ENCODE measurements at places on chromosomes 2 and 18. TPM values are rescaled to one million over a fixed set of nuclear protein-coding genes. Genes with fewer than 3 reads are reported as not detected.

DNA sequence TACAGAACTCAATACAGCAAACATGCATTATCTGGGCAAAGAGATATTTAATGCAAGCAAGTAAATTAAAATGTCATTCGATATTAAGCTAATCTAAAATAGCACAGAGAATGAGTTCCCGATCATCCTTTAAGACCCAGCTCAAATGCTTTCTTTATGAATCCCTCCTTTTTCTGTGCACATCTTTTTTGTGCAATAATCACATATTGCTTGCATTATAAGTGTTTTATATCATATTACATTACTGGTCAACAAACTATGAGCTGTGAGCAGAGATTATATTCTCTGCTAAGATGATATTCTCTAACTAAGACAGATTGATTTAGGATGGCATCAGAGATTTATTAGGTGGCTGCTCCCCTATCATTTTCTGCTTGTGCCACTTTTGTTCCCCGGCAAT is 146.1 kb downstream of the ERBB4 start:
- no peak for DNase-seq

DNA sequence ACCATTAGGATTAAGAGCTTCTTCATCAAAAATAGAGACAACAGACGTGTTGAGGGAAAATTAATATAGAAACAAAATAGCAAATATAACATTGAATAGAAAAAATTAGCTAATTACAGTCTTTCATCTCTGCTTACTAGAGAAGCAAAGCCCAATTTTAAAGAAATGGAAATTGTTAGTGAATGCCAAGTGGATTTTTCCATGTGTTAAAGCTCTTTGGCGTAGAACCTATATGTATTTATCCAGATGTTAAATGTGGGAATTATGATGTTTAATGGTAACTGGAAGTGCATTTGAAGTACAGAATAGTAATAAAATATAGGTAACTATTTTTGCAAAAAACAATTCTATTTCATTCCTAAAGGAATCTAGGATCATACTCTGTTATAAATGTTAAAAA is 212.0 kb upstream of the COL3A1 start:
- no peak for DNase-seq

DNA sequence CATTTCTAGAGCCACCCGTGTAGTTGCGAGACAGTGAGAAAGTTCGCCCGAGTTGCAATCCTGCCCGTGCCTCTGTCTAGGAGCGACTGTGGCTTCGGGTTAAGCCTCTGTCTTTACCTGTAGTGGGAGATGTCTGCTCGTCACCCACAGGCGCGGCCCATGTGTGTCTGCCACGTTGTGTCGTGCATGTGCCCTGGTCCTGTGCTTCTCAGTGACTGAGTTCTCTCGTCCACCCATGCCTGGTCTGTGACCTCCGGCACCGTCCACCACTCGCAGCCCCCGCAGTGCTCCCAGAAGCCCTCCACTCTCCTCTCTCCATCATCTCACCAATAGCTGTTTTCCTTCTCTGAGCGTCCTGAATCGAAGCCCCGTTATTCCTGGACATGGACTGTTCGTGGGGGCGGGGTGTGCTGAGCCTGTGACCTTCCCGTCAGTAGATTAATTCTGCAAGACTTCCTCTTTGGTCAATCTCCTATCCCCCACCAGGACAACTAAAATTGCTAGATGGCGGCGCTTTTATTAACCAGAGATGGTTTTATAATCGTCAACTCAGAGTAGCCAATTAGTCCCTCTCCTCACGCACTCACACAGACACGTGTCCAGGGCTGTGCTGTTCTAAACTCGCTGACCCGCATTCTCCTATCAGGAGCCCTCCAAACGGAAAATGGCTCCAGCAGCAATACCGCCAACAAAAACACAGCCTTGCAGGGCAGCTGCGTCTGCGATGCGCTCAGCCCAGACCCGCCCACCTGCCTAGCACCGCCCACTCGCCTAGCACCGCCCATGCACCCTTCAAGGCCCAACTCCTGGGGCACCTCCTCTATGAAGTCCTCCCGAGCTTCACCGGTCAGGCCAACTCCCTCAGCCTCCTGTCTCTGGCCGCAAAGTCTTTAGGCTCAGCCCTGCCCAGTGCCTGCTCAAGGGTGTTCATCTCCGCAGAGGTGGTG is 119.4 kb downstream of the TWIST2 start:
- peak; percentile 79 for DNase-seq

DNA sequence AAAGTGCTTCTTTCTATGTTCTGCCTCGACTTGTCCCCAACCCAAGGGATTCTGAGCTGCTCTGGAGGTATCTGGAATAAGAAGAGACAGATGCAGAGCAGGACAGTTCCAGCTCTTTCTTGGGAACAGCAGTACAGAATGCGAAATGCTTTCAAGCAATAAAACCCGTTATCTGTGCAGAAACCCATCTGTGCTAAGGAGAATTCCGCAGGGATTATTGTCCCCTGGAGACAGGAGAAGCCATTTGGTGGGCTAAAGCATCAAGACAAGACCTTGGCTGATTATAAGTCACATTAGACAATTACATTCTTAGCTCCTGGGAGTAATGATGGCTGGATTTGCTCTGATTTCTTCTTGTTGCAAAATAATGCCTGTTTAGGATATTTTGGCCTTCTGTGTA is 185.4 kb upstream of the GLI2 start:
- no peak for DNase-seq

GRCh38 chr18:58716060-58716756 is 44.9 kb downstream of the MALT1 start:
- no peak for DNase-seq

DNA sequence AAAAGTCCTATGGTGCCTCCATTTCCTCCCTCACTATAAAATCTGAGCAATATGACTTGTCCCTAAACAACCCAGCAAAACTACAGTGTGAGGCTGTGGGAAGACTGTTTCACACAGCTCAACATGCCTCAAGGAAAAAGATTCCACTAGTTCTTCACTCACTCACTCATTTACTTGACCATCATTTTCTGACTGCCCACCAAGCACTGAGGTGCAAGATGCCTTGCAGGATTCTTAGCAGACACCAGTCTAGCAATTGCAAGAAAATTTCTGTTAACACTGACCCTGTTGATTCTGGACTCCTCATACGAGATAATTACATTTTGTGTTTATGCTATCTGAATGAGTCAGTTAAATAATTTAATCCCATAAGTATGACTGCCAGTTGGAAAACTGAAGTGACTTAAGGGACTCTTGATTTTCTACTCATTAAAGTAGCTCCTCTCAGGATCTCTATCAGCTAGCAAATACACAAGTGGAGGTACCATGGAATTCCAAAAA is 51.9 kb upstream of the PCBP1 start:
- no peak for DNase-seq

DNA sequence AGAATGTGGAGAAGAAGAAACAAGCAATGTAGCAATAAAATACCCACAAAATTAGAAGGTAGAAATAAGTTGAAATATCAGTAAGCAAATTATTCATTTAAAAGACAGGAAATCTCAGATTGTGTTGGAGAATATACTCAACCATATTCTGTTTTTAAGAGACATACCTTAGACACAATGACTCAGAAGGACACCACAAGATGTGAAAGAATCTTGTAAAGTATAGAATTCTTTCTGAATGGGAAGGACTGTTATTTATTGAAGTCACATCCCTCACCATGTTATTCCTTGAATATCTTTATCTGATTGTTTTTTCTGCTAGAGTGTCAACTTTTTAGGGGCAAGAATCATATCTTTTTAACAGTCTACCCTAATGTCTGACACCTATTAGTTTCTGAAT is 50.4 kb downstream of the CTAGE1 start:
- DNase-seq: no peak

DNA sequence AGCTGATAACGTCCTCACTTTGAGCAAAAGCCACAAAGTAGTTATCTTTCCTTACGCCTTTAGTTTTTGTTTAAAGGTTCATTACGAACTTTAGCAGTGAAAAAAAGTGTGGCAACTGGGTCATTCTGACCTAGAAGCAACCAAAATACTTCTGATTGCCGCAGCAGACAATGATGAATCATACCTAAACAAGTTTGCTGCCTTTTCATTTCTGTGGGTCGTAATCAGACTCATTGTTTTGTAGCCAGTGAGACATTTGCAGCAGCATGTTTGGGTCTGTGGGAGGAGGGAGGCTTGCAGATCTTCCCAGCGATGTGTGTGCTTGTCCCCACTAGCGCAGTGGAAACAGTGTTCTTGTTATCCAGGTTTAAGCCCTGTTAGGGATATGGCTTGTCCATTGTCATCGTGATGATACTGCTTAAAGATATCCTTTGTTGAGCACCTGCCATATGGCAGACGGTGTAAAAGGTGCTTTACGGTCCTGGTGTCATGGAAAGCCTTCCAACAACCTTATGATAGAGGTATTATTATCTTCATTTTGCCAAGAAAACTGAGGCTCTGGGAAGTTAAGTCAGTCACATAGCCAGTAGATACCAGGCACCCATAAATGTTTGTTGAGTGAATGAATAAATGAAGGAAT is 1.3 kb upstream of the GREB1 start:
- no peak for DNase-seq

GRCh38 chr2:149741646-149742045 is 154.1 kb upstream of the MMADHC start:
- no peak for DNase-seq

- DNase-seq: no peak
These were observed 306.4 kb downstream of the LPIN1 start for GRCh38 chr2:12052796-12053195.

DNA sequence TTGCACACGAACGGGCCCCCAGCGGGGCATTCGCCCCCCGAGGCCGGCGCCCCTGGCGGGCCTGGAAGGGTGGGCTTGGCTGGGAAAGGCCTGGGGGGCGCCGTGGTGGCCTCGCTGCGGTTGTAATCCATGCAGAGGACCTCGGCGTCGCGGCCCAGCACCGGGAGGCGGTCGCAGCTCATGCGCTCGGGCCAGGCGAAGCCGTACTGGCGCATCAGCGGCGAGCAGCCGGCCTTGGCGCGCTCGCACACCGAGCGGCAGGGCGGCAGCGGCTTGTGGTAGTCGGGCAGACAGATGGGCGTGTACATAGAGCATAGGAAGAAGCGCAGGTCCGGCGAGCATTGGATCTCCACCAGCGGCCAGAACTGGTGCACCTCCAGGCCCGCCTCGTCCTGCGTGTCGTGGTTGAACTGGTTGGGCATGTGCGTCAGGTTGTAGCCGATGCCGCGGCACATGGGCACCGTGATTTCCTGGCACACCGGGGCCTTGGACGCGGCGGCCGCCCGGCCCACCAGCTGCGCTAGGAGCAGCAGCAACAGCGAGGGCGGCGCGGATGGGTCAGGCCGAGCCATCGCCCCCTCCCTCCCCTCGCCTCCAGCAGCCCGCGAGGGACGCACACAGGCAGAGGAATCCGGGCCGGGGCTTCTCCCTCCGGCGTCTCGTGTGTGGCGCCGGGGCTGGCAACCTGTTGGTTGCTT is 1.4 kb downstream of the FZD5 start:
- DNase-seq: no peak

DNA sequence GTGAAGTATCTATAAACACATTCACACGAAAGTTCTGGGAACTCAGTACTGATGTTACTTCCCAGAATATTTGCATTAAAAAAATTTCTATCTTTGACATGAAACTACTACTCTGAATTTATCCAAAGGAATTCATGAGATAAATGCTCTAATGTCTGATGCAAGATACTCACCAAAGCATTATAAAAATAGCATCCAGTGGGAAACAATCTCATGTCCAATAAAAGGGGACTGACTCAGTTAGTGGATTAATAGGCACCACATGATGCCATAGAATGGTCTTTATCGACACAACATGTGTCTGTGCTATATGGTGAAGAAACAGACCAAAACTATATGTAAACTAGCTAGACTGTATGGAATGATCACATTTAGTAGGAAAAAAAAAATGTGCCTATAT is 33.9 kb downstream of the LAMA3 start:
- no peak for DNase-seq

- DNase-seq: no peak
These were observed 254.9 kb upstream of the SIX3 start for GRCh38 chr2:44686561-44686960.

- DNase-seq: peak; percentile 79
These were observed 325.4 kb downstream of the SMAD2 start for GRCh38 chr18:47605093-47605492.

DNA sequence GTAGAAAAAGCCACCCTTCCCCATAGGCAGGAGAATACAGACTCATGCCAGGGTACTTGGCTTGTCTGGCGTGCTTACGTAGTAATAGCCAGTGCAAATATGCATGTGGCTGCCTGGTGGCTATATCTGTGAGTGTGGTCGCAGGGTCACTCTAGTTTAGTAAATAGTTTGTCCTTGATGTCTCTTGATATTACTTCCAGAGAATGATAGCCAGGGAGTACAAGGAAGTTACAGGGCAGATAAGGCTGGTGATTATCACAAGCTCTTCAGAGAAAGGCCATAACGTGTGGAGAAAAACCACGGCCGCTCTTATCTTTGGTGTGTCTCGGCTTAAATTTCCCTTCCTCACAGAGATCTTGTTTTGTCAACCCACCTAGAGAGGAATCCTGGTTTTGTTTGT is 54.3 kb upstream of the SLC39A10 start:
- no peak for DNase-seq

- DNase-seq: no peak
These were observed 621.8 kb downstream of the LRP1B start for GRCh38 chr2:141508806-141509595.

DNA sequence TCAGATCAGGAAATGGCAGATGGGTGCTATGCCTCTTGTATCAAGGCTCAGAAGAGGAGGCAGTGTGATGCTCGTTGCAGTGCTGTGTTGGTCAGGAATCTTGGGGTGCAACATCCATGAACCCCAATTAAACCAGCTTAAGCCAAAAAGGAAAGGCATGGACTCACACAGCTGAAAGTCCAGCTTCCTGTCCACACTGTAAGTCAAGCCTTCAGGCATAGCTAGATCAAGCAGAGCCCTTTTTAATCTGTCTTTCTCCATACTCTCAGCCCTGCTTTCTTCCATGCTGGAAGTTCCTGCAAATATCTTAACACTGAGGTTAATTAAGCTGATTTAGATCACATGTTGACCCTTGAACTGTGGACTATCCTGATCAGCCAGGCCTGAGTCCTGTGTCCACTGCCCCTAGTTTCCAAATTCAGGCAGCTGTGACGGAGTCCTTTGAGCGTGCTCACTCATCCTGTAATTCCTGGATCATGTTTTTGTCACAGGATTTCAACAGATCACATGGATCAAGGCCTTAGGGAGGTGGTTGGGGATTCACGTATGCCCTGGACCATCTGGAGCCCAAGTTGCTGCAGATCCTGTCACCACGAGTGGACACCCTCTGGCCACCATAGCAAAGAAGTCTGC is 4.5 kb upstream of the C2orf74 start:
- DNase-seq: no peak

MBD1 gene
- total RNA-seq: 65.6 TPM

MYO5B gene
- 2.0 TPM for total RNA-seq

ABCG5 gene
- total RNA-seq: not detected

CENPO gene
- total RNA-seq: 1.2 TPM

ASXL3 gene
- 1.2 TPM for total RNA-seq

MEP1B gene
- not detected for total RNA-seq

ALLC gene
- not detected for total RNA-seq

MIB1 gene
- total RNA-seq: 37.0 TPM

SLC39A6 gene
- 35.4 TPM for total RNA-seq

Measured in esophagus muscularis mucosa (tissue), 4 donors.